NCI-H748 treated with DMSO at 0.1 percent for 48 hours (cell line): ENCODE measurements at places on chromosomes 7 and 10.
A peak's percentile ranks its signal among the peaks of the same experiment; 100 is the strongest.

- DNase-seq: no peak
Measured at GRCh38 chr10:85598646-85599045, 767.9 kb downstream of the GRID1 start.

DNA sequence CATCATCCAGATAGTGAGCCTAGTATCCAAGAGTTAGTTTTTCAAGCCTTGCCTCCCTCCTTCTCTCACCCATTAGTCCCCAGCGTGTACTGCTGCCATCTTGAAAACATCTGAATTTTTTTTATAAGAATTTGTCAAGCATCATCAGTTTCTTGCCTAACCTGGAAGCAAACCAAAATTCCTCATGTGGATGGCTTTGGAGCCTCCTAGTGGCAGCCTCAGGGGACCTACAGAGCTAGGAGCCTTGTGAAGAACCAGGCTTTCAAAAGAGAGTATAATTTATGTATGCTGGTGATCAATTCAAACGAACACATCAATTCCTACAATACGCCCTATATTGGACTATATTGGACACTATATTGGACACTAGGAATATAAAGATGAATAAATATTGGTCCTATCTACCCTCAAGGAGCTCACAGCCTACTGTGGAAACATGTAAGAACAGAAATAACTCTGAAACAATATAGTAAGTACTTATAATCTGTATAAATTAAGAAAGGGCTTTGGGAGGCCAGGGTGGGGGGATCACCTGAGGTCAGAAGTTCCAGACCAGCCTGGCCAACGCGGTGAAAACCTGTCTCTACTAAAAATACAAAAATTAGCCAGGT lies 63.4 kb downstream of the HPSE2 start:
- no peak for DNase-seq

DNA sequence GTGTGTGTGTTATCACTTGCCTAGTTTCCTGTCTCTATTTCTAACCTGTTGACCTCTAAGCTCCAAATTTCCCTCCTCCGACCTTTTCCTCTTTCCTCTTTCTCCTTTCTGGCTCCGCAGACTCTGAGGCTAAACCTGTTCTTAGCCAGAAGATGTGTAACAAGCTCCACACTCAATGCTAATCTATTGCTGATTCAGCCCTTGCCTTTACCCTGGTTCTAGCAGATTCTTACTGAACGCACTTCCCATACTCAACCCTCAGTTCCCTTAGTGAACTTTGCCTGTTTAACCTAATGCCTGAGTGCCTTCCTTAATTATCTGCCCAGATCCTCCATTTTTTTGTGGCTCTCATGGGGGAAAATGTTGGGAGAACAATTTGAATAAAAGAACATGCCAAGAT lies 30.0 kb upstream of the SGMS1 start:
- DNase-seq: no peak

- DNase-seq: no peak
Measured at GRCh38 chr7:54917613-54918391, 101.0 kb upstream of the EGFR start.

DNA sequence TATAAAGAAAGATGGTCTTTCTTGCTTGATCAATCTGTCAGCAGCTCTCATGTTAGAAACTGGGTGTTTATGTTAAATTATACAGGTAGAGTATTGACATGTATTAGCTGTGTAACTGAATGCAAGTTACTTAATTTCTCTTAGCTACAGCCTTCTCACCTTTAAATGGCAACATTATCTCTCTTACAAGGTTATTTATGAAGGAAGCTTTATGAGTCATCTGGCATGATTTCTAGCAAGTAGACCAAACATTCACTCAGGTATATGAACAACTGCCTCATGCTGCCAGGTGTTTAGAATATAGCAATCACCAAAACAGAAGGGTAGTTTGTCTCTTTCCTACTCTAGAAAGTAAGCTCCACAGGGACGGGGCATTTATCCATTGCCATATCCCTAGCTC lies 8.5 kb downstream of the ARL4A start:
- no peak for DNase-seq

DNA sequence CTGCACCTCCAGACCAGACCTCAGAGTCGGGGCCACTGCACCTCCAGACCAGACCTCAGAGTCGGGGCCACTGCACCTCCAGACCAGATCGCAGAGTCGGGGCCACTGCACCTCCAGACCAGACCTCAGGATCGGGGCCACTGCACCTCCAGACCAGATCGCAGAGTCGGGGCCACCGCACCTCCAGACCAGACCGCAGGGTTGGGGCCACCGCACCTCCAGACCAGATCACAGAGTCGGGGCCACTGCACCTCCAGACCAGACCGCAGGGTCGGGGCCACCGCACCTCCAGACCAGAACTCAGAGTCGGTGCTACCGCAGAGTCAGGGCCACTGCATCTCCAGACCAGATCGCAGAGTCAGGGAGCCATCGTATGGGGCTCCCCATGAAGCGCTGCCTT lies 105.9 kb downstream of the ACTR3B start:
- DNase-seq: no peak

- DNase-seq: no peak
Measured at GRCh38 chr10:98318861-98319260, 50.9 kb upstream of the LOXL4 start.

- DNase-seq: no peak
Measured at GRCh38 chr7:65951837-65952578, 30.0 kb downstream of the GUSB start.

DNA sequence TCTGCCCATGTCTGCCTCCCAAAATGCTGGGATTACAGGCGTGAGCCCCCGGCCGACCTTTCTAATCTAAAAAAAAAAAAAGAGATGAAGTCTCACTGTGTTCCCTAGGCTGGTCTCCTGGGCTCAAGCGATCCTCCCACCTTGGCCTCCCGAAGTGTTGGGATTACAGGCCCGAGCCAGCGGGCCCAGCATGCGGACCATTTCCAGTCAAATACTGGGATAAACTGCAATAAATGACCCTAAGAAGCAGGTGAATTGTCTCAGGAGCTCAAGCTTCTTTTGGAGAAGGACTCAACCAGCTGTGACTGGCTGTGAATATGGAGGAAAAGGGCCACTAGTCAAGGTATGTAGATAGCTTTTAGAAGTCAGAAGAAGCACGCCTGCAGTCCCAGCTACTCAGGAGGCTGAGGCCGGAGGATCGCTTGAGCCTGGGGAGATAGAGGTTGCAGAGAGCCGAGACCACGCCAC lies 550 bp upstream of the CREM start:
- no peak for DNase-seq

DNA sequence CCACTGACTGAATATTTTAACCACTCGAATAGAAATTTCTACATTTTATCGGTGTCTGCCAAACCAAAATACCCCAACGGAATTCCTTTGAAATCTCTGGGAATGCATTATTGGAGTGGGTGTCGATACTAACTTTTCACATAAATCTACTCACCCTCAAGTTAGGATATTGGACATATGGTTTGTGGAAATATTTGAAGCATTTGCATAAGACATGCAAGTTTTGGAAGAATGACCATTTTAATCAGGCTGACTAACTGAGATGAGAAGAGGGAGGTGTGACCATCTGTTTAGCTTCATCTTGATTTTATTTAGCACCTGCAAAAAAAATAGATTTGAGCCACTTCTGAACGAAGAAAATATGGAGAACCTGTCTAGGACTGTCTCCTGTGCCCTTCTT lies 61.2 kb downstream of the KLF6 start:
- no peak for DNase-seq

- no peak for DNase-seq
Measured at GRCh38 chr7:151177310-151177709, 9.7 kb downstream of the ASB10 start.

DNA sequence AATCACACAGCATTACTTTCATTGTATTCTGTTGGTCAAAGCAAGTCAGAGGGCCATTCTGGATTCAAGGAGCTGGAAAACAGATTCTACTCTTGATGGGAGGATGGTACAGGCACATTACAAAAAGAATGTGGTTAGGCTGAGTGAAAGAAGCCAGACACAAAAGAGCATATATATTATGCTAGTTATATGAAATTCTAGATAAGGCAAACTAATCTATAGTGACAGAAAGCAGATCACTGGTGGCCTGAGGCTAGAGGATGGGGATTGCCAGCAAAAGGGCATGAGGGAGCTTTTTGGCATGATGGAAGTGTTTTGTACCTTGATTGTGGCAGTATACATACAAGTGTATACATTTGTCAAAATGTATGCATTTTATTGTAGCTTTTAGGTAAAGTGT lies 96.8 kb downstream of the SPAG6 start:
- no peak for DNase-seq

DNA sequence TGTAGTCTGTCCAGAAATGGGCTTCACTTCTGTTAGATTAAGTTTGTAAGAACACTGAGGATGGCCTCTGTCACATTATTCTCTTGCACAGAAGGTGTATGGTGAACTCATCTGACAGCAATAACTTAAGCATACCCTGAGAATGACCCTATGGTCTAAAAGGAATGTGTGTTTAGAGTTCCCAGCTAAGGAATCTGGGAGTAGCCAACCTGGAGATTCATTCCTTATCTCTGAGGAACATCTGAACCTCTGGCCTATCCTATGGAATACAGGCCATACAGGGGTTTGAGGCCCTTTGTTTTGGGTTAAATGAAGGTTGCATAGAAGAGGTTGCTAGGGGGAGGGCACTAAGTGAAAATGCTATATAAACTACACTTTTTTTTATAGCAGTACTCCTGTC lies 41.4 kb downstream of the LAMB4 start:
- no peak for DNase-seq

GRCh38 chr7:70807650-70808049 lies 324.3 kb upstream of the GALNT17 start:
- no peak for DNase-seq

DNA sequence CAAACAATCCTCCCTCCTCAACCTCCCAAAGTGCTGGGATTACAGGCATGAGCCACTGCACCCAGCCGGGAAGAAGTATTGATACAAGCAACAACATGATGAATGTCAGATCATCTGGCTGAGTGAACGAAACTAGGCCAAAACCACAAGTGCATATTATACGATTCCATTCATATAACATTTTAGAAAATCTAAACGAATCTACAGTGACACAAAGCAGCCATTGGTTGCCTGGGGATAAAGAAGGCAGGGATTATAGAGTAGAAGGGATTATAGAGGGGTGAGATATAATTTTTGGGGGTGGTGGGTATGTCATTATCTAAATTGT lies 11.5 kb upstream of the RHBDD2 start:
- no peak for DNase-seq

- DNase-seq: no peak
Measured at GRCh38 chr7:41655426-41655825, 47.5 kb downstream of the INHBA start.

DNA sequence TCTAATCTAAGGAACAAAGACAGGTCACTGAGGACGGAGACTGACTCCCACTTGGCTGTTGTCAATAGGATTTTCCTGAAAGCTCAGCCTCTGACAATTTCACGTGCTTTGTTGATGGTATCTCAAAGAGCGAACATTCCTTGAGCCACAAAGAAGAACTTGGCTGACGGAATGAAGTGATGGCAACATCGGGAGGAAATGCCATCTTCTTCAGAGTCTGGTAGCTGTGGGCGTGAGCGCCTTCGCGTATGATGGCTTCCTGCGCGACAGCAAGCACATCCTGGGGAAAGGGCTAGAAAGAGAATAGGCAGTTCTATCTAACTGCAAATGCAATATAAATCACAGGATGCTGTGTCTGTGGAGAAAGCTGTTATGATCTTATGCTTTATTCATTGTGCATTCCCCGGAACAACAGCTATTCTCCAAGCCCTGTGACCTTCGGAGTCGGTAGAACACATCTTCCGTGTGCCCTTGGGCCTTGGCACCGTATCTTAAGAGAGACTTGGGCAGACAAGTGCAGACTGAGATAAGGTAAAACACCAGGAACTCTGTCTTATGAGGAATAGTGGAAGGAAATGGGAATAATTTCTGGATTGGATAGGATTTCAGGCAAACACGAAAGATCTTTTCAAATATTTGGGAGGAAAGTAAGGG lies 19.6 kb upstream of the GTPBP4 start:
- DNase-seq: no peak

GRCh38 chr10:102117391-102118159 lies 2.6 kb downstream of the LDB1 start:
- DNase-seq: no peak

GRCh38 chr7:91264924-91265681 lies 870 bp downstream of the FZD1 start:
- DNase-seq: peak; percentile 33

- no peak for DNase-seq
Measured at GRCh38 chr7:134720091-134720935, 59.1 kb upstream of the CALD1 start.

- DNase-seq: no peak
Measured at GRCh38 chr7:26714006-26714405, 150.4 kb downstream of the SKAP2 start.

- no peak for DNase-seq
Measured at GRCh38 chr7:127413326-127413725, 20.8 kb upstream of the ZNF800 start.

GRCh38 chr7:143015084-143015483 lies 11.8 kb downstream of the OR9A2 start:
- no peak for DNase-seq
